ENCODE measurements at places on chromosomes 16 and 17.

- no peak for DNase-seq
Measured at GRCh38 chr16:58500430-58501241, 693 bp downstream of the NDRG4 start.

DNA sequence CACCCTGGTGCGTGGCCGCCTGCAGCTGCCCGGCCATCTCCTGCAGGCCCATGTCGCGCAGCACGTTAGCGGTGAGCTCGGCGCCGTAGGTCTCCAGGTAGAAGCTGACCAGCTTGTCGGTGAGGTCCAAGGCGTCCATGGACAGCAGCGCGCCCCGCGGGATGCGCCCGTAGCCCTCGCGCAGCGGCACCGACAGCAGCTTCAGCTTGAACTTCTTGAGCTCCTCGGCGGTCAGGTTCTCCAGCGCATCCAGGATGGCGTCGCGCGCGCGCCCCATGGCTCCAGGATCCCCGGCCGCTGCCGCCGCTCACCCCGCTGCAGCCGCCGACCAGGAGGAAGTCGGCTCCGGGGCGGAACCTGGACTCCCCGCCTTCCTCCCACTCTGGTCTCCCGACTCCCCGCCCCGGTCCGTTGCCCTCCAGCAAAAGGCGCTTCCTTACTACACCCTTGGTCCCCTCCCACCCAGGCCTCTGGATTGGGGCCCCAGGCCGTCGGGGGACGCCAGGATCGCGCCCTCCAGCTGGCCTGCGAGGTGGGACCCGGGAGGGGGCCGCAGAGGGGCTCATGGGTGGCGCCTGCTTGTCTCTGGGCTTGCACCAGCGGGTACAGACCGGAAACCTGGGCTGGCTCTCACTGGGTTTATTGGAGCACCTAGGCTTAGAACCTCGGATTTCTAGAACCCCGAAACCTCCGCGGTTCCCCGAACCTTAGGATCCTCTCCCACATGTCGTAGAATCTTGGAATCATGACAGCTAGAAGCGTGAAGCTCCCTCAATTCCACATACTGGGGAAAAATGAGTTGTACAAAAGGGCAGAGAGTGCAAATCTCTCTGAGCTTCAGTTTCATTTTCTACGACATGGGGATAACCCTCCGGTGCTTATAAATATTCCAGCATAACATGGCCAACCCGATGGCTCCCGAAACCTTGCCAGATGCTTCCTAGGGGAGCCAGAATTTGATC, at the start of gene PYCARD:
PYCARD (minus strand) TSS at position 347 of the 962 bp plus-strand sequence; CDS start at position 277, 70 bp downstream.
- no peak for DNase-seq

GRCh38 chr17:3796110-3796821, 4.7 kb downstream of the ITGAE start:
- no peak for DNase-seq

DNA sequence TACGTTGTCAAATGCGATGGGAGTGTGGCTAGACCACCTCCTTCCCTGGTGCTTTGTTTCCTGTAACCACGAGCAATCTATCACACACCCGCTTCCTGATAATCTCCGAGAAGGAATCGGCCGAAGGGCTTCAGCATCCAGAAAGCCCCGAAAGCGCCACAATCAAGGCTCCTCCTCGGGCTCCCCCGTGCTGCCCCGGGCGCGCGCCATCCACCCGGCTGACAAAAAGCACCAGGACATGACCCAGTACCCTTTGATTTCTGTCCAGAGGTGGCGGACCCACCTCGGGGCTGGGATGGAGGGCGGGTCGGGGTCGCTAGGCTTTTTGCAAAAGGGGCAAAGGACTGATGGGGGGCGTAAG, 743 bp upstream of the ARMC7 start:
- no peak for DNase-seq

DNA sequence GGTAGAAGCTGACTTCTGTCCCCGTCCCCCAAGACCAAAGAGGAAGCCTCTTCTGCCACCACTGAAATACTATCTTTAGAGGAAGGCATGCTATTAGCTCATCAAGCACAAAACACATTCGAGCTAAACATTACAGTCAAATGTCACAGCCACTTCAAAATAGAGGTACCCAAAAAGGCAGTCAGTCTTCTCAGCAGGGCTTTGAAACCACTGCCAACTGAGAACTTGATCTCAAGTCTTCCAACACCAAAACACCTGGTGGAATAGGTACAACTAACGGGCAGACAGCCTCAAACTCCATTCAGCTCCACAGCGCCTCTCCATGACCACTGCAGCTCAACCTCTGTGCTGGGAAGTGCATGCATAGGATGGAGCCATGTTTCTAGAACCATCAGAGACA, 36.0 kb downstream of the ZFHX3 start:
- no peak for DNase-seq

DNA sequence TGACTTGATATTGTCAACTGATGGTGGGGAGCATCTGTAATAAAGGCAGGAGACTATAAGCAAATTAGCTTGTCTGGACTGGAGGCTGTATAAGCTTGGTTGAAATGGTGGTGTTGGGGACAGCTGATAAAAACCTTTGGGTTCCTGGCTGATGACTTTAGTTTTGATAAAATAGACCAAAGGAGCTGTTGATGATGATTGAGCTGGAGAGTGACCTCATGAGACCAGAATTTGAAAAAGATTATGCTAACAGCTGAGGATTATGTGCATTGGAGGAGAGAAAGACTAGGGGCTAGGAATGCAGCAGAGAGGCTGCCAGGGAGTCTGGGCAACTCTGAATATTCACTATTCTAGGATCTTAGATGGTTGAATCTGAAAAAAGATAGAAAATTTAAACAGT, 8.7 kb upstream of the CDC27 start:
- DNase-seq, result no peak

DNA sequence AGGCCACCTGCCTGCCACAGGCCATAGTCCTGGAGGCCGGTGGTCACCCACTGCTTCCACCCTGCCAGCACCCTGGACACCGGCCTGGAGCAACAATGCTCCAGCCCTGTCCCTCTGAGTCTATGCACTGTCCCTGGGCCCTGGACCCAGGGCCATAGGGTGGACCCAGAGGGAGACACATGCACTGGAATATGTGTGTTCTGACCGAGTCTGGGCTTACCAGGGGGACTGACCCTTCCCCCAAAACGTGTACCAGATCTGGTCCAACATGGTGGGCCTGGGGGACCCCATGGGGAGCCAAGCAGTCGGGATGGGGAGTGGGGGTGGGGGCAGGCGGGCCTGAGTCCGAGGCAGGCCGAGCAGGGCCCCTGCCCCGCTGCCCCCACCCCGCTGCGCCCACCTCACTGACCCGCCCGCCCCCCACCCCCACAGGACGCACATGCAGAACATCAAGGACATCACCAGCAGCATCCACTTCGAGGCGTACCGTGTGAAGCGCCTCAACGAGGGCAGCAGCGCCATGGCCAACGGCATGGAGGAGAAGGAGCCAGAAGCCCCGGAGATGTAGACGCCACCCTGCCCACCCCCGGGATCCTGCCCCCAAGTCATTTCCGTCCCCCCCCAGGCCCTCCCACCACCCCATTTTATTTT, 357.4 kb downstream of the SEC14L1 start:
- DNase-seq, result no peak

- no peak for DNase-seq
Measured at GRCh38 chr17:72060084-72060483, 60.7 kb upstream of the SOX9 start.

DNA sequence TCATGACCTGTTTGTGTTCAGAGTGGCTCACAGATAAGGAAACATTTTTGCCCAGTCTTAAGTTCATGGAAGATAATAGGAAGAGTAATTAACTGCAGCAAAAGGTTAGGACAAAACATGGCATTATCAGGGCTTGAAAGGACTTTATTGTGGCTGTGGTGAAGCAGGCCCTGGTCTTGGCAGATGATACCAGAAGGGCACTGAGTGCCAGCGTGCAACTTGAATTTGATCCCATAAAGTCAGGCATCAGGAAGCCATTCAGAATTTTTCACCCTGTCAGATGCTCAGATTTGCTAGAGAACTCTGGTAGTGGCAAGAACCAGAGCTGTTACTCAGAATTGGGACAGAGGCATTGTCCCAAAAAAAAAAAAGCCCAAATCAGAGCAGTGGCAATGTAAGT, 11.2 kb upstream of the COG7 start:
- no peak for DNase-seq

GRCh38 chr17:21082001-21082436, 39.2 kb upstream of the USP22 start:
- DNase-seq, result no peak

- no peak for DNase-seq
Measured at GRCh38 chr16:31188450-31189411, 8.8 kb downstream of the FUS start.

DNA sequence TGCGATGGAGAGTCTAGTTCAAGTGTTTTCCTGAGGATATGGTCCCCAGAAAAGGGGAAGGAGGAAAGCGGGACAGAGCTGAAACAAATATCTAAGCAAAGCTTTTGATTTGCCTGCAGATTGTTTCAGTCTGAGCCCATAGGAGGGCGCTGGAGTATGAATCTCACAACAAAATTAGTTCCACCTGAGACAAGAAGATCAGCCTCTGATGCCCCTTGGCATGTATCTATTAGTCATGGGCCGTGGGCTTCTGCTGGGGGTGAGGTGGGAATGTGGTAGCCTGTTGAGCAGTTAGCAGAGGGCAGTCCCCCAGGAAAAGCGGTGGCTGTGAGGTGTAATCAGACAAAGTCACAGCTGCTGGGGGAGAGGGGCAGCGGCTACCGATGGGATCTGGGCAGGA, 446.9 kb downstream of the CA10 start:
- DNase-seq, result no peak

- DNase-seq, result no peak
Measured at GRCh38 chr17:11885051-11885450, 112.2 kb downstream of the ZNF18 start.

DNA sequence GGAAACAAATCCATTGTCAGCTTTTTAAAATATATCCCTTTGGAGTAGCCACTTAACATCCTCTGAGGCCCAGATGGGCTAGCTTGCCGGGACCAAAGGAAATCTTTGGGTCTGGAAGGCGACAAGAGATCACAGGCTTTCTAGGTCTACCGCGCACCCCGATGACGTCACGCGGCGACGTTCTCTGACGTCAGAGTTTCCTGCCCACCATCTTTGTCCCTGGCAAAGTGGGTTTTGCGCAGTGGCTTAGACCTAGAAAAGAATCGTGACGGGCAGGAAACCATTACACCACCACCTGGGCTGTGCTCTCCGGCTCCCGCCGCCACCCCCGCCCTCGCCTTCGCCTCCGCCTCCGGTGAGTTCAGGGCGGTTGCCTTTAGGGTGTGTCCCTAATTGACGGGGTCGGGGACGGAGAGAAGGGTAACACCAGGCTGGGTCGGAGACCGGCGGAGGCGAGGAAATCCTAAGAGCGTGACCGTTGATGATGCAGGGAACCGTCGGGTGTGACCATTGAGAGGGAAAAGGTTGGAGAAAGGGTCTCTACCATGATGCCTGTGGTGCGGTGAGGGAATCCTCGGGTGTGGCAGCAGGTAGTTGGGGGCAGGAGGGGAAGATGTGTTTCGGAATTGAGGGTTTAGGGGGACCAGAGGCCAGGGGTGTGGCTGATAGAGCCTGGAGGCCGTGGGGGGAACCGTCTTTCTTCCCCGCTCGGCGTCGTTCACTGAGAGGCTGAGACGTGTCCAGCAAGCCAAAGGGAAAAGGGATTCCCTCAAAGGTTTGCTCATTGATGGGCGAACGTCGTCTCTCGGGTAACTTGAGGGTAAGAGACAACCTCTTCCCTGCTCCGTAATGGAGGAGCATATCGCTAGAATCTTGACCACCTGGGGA, at the start of gene AP2B1:
AP2B1 (plus strand) TSS at position 249 of the 888 bp plus-strand sequence. CDS start 6,709 bp downstream, outside the sequence.
- DNase-seq, result peak; percentile 76

- no peak for DNase-seq
Measured at GRCh38 chr17:57044976-57045867, 39.8 kb upstream of the AKAP1 start.

- no peak for DNase-seq
Measured at GRCh38 chr16:4365014-4365406, 6.6 kb upstream of the VASN start.

- no peak for DNase-seq
Measured at GRCh38 chr16:3400446-3400778, 392 bp downstream of the ZSCAN32 start.

DNA sequence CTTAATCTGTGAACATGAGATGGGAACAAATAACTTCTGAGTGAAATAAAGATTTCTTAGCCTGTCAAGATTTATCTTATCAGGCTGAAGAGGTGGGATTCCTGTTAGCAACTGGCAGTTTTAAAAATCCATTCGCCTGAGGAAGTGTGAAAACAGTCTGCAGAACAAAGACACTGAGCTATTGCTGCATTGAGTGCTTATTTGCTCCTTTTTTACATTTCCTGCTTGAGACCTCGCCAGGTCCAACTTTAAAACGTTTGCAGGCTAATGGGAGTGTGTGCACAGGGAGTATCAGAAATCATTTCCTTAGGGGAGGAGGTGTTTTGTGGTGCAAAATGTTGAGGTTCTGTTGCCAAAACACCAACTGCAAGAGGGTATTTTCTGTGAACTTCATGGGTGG, 957.8 kb upstream of the RBFOX1 start:
- DNase-seq, result no peak

GRCh38 chr17:231191-231965, 49.9 kb upstream of the DOC2B start:
- no peak for DNase-seq

GRCh38 chr17:4789951-4790704, 1.4 kb downstream of the GLTPD2 start:
- DNase-seq, result peak; percentile 69

GRCh38 chr17:11109106-11109505, 131.9 kb upstream of the SHISA6 start:
- no peak for DNase-seq

- no peak for DNase-seq
Measured at GRCh38 chr16:4684058-4684715, 9.2 kb upstream of the NUDT16L1 start.

DNA sequence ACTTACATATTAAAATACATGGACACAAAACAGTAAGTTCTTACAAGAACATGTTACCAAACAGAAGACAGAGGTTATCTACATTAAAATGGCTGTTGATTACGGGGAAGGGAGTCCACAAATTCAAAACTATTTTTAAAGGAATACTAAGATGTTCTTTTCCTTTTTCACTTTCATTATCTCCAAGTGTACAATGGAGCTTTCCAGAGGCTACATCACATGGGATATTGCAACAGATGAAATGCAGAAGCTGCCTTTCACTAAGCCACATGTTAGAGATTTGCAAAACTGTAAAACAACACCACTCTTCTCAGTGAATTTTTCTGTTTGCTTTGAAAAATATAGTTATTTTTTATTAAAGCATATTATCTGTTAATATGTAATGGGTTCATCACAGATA, 53.6 kb downstream of the XPO6 start:
- no peak for DNase-seq

DNA sequence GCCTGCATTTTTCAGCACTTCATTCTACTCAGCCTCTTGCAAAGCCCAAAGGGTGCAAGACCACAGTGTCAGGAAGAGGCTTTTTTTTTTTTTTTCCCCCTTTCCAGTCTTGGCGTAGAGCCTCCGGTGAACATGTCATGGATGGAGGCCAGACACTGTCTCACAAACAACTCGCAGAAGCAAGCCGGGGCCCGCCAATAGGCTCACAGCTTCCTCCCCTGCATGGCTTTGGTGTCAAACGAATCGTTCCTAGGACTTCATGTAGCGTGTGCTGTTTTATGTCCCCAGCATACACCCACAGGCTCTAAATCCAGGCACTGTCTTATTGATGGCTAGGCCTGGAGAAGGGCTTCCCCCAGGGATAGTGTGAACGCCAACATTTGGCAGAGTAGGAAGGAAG, 457.7 kb upstream of the MAF start:
- no peak for DNase-seq

- DNase-seq, result no peak
Measured at GRCh38 chr16:15950161-15950854, 892 bp downstream of the ABCC1 start.

Data from GOT3 (cell line).